ENCODE measurements at places on chromosomes 11 and 22.
A peak's percentile ranks its signal among the peaks of the same experiment; 100 is the strongest.

GRCh38 chr11:68213135-68213515 lies at the start of gene KMT5B:
KMT5B (minus strand) TSS chr11:68213296; CDS start chr11:68190076, 23,220 bp downstream.
- DNase-seq = no peak

DNA sequence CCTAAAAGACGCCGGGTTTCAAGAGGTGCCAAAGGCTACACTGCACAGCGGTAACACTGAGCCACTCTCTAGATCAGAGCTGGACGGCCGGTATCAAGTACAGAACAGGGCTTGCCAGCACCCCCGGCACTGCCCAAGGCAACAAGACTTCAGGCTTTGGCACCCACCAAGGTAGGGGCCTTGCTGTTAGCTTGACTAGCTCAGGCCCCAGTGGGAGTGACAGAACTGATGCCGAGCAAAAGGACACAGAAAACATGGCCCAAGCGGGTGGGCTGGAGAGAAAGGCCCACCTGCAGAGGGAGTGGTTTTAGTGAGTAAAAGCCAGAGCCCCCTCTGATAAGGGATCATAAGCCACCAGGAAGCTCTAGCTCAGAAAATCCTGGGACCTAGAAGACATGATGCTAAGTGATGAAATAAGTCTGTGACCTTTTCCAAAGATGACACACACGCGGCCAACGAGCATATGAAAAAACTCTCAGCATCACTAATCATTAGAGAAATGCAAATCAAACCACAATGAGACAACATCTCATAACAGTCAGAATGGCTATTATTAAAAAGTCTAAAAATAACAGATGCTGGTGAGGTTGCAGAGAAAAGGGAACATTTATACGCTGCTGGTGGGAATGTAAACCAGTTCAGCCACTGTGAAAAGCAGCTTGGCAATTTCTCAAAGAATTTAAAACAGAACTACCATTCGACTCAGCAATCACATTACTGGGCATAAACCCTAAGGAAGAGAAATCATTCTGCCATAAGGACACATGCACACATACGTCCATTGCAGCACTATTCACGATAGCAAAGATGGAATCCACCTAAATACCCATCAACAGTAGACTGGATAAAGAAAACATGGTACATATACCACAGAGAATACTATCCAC lies 12.9 kb downstream of the EHD1 start:
- no peak for DNase-seq

DNA sequence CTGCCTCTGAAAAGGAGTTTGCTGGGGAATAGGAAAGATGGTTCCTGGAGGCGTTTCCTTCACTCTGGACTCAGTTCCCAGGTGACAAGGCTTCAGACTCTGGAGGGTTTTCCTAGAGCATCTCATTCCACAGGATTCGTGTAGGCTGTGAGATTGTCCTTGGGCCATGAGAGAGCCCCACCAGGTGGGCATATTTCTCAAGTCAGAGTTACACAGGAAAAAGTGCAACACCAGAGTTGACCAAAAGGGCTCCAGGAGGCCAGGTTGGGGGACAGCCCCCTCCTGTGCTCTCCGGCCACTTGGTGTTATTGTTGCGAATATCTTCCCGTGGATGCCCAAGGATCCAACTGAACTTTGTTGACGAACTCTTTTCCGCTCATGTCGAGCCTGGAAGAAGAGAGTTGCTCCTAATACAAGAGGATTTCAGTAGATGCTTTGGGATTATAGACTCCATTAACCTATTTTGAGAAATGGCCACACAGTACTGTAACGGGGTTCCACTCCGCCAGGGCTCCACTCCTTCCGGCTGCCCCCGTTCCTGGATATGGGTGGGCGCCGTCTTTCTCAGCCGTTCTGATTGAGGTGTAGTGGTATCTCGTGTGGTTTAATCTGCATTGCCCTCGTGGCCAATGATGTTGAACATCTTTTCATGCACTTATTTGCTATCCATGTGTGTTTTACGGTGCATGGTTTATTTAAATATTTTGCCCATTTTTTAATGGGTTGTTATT lies 580.3 kb downstream of the BRD1 start:
- DNase-seq = no peak

DNA sequence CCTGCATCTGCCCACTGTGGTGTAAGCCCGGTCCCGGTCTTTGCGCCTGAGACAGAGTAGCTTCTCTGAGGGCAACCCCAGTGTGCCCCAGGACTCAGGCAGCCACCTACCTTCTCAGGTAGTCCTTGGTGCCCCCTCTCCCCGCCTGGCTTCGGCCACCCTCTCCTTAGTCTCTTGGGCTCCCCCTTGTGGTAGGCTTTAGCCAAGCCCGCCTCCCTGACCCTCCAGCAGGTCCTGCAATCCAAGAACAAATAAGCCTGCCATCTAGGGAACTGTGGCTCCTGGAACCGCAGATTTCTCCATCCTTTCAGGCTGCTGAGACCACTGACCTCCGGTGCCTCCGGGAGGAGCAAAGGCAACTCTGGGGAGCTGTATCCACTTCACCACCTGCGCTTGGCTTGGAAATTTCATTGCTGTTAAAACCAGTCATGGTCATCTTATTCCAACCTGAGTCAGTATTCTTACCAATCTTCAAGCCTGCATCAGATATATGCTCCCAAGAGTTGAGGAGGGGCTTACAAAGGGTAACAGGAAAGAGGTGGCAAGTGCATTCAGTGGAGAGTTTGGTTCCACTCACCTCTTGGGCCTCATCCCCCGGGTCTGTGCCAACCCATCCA lies 52.8 kb upstream of the TENM4 start:
- peak; percentile 30 for DNase-seq

All from stimulated activated CD4-positive, alpha-beta T cell treated with anti-CD3 and anti-CD28 coated beads, Interleukin-4, amount 100 ng/mL, for 48 hours (primary cell).